NCI-H446 (cell line): ENCODE measurements at places on chromosomes 11 and 22.
A peak's percentile ranks its signal among the peaks of the same experiment; 100 is the strongest.

DNA sequence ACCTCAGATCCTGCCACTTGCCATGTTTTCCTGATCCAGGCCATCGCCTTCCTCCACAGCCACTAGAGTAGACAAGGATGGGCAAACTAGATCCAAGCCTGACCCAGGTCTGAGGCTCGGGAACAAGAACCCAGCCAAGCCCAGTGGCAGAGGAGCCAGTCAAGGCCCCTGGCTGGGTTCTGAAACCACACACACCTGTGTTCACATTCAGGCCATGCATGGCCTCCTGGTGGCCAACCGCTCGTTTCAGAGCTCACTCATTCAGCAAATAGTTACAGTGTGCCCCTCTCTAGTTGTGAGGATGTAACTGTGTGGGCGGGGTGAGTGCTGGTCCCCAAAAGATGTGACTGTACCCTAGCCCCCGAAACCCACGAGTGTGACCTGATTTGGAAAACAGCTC lies 337.6 kb downstream of the CTTN start:
- DNase-seq: no peak

DNA sequence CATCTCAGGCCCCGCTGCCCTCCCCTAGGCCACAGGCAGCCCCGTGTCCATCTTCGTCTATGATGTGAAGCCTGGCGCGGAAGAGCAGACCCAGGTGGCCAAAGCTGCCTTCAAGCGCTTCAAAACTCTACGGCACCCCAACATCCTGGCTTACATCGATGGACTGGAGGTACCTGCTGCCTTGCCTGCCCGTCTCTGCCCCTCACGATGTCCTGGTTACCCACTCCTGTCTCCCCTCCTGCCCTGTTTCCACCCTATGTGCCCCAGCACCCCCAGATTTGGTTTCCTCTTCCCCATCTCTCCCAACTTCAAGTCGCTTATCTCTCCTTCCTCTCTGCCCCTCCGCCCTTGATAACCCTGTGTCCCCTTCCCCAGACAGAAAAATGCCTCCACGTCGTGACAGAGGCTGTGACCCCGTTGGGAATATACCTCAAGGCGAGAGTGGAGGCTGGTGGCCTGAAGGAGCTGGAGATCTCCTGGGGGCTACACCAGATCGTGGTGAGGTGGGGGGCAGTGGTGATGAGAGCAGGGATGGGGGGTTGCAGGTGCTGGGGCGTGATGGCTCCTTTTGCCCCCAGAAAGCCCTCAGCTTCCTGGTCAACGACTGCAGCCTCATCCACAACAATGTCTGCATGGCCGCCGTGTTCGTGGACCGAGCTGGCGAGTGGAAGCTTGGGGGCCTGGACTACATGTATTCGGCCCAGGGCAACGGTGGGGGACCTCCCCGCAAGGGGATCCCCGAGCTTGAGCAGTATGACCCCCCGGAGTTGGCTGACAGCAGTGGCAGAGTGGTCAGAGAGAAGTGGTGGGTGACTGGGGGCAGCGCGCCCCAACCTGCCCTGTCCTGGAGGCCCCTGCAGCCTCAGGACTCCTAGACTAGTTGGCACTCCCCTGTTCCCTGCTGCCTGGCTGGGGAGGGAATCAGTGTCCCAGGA lies 930 bp downstream of the SCYL1 start:
- no peak for DNase-seq

DNA sequence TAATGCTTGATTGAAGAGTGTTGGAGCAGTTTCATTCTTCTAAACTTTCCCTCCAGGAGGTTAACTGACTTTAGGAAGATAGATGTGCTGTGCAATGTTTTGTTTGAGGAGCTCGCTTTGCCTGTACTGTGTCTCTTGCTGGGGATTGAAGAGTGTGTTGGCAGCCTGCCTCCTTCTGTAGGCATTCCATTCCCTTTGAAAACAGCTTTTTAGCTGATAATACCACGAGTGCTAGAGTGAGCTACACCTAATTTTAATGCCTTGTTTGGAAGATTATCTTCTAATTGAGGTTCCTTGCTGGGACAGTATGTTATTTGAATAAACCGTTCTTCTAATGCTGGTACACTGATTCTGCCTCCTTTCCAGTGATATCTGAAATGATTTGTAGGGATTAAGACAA lies 7.2 kb downstream of the DDX10 start:
- peak; percentile 36 for DNase-seq

- no peak for DNase-seq
Measured at GRCh38 chr11:6497069-6497839, at the start of gene DNHD1. Gene DNHD1, plus strand, starts transcription at chr11:6497280. Its CDS starts 936 bp downstream, at chr11:6498216.

GRCh38 chr22:32800158-32800882 lies 1.2 kb upstream of the TIMP3 start:
- DNase-seq: no peak

DNA sequence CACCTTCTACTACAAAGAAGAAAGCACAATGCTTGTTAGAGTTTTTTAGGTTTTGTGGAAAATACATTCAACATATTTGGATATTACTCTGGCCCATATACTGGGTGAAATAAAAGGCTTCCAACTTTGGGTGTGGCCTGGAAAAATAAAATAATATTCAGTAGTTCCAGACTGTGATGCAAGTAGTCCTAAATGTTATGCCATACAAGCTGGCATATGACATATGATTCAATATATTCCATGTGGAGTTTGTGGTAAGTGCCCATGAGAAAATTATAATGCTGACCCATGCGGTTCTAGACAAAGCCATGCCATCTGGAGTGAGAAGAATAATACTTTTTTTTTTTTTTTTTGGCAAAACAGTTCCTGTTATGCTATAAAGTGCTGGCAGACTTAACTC lies 683.3 kb downstream of the LUZP2 start:
- DNase-seq: no peak

DNA sequence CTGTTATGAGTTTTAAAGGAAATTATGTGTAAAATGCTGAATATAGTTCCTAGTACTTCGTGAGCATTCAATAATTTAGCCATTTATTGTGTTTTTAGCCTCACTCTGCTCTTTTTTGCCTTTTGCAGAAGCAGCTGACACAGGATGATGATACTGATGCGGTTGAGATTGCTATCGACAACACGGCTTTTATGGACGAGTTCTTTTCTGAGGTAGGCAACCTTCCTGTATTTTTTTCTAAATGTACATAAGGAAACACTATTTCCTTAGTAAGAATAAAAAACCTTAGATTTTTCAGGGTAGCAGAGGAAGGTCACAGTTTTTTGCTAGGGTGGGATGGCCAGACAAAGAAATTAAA lies 17.9 kb downstream of the STX3 start:
- no peak for DNase-seq

- no peak for DNase-seq
Measured at GRCh38 chr11:70521475-70522308, 123.4 kb downstream of the CTTN start.

- DNase-seq: no peak
Measured at GRCh38 chr11:103995896-103996295, 40.5 kb upstream of the DDI1 start.

- DNase-seq: no peak
Measured at GRCh38 chr11:132792341-132793140, 739.8 kb downstream of the OPCML start.

DNA sequence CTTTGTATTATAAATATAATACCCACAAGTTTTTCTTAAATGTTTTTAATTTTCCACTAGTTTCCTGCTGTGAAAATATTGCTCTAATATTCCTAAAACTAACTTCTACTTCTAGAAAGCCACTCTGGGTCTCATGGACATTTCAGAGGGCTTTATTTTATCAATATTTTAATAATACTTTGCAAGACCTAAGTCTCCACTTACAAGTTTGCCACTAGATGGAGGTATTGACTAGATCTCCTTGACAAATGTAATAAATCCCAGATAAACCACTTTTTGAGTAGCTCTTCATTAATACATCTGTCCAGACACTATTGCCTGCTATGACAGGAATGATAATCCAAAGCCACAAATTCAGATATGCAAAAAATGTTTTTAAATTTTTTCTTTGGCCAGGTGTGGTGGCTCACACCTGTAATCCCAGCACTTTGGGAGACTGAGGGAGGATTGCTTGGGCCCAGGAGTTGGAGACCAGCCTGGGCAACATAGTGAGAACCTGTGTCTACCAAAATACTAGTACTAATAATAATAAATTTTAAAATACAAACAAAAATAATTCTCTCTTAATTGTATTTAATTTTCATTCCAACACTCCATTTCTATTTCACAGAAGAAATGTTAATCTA lies 3.5 kb upstream of the ACAT1 start:
- DNase-seq: peak; percentile 73

DNA sequence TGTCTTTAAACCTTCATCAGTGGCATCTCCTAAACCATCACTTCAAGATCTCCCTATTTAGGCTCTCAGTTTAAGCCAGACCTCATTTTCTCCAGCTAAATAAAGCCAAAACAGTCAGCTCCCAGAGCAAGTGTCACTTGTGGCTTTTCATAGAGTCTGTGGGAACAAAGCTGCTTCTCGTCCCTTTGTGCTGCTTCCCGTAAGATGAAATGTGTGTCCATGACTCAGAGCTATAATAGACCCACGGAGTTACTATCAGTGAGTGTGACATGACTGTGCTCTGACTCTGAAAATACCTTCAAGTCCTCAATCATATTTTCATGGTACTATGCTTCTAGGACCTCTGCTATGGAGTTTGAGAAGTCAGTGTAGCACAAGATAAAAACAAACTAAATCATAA lies 57.3 kb upstream of the SLN start:
- DNase-seq: no peak

- no peak for DNase-seq
Measured at GRCh38 chr11:19436932-19437331, 196.2 kb upstream of the E2F8 start.

GRCh38 chr11:8705146-8705545 lies 22.6 kb downstream of the RPL27A start:
- DNase-seq: no peak

GRCh38 chr11:76658651-76659650 lies 11.6 kb downstream of the LRRC32 start:
- DNase-seq: no peak

- DNase-seq: no peak
Measured at GRCh38 chr22:49239264-49240015, 588.2 kb downstream of the BRD1 start.

- DNase-seq: peak; percentile 73
Measured at GRCh38 chr22:46798366-46799350, 36.2 kb downstream of the TBC1D22A start.
